CD4-positive, CD25-positive, alpha-beta regulatory T cell (primary cell): ENCODE measurements at places on chromosomes 7 and 10.
A peak's percentile ranks its signal among the peaks of the same experiment; 100 is the strongest.

GRCh38 chr10:98533746-98534445 is 87.2 kb upstream of the HPS1 start:
- DNase-seq = no peak

GRCh38 chr7:108684629-108685028 is 115.0 kb downstream of the DNAJB9 start:
- no peak for DNase-seq

GRCh38 chr10:34723750-34724149 is 91.3 kb downstream of the PARD3 start:
- no peak for DNase-seq

DNA sequence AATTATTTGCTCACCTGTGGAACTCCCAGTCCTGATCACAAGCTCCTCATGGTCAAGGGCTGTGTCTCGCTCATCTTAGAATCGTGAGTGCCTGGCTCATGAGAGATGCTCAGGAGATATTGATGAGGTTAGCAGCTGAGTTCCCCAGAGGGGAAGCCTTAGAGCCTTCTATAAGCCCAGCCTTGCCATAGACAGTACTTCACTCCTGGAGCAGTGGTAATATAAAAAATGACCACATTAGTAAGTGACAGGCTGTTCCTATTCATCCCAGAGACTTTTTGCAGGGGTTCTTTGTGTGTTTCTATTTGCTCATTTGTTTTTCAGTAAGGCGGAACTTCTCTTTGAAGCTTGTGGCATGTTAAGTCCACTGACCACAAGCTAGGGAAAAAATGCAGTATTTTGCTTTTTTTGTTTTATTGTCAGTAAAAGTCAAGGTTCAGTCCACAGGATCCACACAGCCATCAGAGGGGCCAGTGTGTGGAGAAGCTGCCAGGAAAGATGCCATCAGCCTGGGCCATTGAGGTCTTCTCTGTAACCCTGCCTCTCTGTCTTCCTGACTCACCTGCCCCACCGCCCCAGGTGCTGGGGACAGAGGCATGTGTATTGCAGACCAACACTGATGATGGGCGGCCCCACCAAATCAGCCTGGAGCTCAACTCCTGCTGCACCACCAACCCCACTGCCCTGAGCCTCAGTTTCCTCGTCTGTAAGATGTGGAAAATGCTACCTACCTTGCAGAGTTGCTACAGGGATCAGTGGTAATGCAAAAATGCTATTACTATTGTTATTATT is 36.4 kb upstream of the JCAD start:
- no peak for DNase-seq

GRCh38 chr10:47164800-47165128 is 135.2 kb upstream of the GDF10 start:
- no peak for DNase-seq

GRCh38 chr10:29951441-29951931 is 107.9 kb downstream of the JCAD start:
- DNase-seq = no peak

DNA sequence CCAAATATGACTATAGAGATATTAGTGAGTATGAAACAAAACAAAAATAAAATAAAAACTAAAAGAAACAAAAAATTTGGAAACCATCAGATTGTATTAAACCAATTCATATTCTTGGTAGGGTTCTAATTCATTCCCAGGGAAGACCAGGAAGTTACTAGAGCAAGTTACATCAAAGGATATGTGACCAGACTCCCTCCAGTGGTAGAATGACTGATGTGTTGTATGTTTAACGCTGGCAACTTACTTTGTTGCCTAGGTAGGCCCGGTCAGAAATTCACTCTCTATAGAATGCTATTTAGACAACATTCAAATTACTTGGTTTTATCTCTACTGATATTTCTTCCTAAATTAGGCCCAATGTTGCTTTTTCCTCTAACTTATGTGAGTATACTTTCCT is 5.2 kb downstream of the PHYHIPL start:
- DNase-seq = no peak

- DNase-seq = no peak
Measured at GRCh38 chr10:80437227-80437626, 16.9 kb upstream of the TSPAN14 start.

DNA sequence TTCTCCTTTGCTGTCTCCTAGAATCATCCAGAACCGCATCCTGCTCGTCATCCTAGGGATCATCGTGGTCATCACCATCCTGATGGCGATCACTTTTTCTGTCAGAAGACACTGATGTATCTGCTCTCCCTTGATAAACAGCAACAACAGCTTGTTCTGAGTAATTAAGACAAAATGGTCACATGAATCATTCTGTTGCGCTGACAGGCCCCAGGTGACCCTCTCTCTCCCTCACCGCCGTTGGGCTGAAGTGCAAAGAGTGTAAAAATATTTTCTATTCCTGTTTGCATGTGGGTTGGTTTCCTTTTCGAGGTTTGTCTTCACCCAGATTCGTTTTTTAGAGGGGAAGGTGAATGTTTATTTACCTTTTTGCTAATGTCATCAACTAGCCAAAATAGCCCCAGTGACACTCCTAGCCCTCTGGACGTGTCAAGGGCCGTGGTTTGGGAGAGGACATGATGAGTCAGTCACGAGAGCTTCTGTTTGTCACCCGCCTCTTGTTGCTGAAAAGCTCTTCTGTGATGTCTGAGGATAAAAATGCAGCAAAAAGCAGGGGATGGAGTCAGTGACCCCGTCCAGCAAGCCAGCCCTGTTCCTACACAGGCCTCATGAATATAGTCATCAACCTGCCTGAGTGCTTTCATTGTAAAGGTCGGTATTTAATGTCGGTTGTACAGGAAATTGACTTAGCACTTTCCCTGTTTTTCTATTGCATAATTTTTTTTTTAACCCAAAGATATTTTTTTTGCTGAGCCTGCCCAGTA is 134.6 kb upstream of the TCF7L2 start:
- DNase-seq = no peak

DNA sequence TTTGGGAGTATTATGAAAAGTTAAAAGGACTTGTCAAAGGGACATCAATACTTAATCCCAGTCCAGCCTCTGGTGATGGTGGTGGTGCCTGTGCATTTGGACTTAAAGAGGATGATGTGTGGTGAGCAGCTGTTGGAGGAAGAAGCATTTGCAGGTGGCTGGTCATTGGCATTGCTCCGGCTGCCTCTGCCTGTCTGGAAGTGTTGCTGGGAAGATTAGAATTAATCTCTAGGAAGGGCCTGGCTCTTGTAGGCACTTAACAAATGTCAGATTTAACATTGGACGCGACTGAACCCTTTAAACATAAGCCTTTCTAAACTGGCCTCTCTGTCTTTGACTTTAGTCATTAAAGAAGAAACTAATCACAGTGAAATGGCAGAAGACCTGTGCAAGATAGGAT is 58.8 kb downstream of the FIGNL1 start:
- no peak for DNase-seq

- no peak for DNase-seq
Measured at GRCh38 chr7:1401011-1401410, 58.3 kb downstream of the MICALL2 start.

GRCh38 chr7:127786184-127786583 is 134.2 kb downstream of the SND1 start:
- no peak for DNase-seq

DNA sequence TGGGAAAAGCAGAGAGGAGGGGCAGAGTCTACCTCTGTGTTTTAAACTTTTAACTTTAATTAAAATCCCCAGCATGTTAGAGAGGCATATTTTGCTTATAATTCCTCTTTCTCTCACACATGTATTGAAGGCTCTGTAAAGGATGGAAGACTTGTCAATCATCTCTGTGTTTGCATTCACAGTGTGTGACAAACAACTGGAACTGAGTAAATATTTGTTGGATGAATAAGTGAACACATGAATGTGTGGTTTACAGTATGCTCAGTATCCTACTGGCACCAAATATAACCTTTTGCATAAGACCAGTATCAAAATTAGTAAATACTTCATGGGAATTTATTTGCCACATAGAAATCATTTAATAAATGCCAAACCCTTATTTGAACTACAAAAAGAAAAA is 829.0 kb downstream of the GRID1 start:
- DNase-seq = no peak

DNA sequence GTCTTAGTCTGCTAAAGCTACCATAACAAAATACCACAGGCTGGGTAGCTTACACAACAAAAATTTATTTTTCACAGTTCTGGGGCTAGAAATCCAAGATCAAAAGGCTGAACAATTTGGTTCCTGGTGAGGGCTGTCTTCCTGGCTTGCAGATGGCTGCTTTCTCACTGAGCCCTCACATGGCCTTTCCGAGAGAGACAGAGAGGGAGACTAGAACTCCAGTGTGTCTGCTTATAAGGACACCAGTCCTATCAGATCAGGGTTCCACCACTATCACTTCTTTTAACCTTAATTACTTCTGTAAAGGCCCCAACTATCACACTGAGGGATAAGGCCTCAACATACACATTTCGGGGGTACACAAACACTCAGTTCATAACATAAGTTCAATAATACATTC is 527.4 kb upstream of the VSTM2A start:
- no peak for DNase-seq

DNA sequence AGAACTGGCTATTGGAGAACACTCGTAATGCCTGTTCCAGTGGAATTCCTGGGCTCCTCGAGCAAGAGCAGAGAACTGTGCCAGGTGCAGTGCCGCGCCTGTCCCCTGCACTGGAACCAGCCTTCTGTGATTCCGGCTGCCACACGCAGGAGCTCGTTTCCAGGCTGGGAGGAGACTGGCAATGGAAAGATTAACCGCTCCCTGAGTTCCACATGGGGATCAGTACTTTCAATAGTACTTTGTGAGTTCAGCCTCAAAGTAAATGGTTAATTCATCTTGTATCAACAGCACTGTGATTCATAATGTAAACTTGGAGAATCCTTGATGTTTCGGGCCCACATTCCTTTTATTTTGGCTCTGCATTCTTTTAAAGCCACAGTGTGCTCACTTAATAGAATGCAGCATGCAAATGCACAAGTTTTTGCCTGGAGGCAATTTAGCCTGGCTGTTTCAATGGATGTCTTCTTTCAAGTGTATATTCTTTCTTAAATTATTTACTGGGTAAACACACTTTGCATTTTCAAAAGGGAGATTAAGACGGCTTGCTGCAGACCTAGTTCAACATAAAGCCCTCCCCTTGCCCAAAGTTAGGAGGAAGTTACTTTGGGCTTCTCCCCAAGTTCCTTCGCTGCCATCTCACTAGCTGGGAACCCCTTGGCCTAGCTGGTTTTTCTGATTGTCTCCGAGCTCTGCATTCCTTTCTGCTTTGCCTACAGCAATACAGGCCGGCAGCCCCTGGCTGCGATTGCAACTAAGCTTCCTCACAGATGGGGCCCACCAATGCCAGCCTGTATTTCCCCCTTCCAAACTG is 138.1 kb upstream of the TCF7L2 start:
- no peak for DNase-seq

DNA sequence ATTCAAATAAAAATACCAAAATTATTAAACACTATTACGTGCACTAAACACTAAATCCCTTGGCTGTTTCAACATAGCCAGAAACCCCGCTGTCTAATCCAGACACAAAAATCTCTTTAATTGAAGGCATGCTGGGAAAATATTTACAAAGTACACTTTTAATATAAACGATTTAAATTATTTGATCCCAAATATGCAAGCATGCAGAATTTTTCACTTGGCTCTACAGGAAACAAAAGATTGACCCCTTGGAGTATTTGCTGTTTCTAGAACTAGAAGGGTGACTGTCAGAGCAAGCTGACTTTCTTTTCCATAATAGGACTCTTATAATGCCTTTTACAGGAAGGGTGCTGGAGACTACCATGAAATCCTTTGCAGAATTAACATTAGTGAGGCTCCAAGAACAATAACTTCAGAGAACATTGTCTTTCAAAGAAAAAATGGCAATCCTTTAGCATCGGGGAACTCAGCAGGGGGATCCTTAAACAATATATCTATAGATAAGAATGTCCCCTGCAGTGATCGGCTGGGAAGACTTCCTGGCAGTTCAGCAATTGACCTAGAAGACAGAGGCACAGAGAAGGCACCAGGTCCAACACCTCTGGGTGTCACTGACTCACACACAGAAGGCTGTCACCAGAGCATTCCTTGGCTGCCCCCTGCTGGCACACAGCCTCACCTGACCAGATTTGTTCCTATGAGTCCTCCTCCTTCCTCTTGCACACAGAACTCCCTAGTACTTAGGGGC is 55.8 kb upstream of the MRLN start:
- DNase-seq = peak; percentile 33

DNA sequence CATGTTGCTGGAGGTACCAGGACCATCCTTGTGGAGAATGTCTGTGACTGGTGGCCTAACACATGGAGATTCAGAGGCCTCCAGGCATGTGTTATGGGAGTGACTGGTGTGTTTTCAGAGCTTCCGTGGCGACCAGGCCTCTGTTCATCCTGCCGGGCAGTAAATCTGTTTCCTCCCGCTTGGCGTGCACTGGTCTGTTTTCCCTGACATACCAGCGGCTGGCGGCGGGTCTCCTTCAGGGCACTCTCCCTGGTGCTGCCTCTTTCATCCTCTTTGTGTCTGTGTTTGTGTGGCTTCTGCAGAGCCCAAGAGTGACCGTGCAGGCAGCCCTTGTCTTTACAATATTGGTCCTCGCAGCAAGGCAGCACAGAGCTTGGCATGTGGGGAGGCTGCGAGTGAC is 385.1 kb upstream of the MKI67 start:
- no peak for DNase-seq

GRCh38 chr7:139767561-139767982 is 10.2 kb downstream of the HIPK2 start:
- DNase-seq = peak; percentile 46

GRCh38 chr10:54434782-54435181 is 366.2 kb downstream of the PCDH15 start:
- no peak for DNase-seq

DNA sequence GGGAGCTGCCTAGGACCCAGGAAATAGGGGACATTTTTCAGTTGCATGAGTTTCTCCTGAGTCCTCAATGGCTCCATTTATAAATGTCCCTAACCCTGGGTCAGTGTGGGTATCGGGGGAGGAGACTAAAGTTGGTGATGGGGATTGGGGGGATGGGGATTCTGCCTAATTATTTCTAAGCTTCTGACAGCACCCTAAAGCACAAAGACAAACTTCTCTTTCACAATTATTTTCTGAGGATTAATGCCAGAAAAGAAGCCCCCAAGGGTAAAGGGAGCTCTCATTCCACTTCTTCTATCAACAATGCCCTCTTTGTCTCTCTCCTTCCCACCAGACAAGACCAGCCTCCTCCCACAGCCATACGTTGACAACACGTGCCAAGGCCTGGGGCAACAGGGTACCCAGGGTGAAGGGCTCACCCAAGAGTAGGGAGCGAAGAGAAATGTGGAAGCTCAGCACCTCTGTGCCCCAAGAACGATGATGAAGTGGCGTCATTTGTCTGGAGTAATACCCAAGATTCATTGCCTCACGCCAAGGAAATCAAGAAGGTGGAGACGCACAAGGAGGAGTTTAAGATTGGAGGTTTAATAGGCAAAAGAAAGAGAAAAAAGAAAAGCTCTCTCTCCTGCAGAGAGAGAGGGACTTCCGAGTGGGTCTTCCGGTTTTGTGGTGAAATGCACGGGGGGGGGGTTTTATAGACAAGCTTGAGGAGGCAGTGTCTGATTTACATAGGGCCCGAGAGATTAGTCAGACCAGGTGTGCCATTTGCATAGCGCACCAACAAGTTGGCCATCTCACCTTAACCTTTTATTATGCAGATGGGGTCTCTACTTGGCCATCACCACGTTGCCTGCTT is 14.4 kb upstream of the GJC3 start:
- DNase-seq = no peak
